Forelimb muscle (tissue), 1 donor: ENCODE measurements at places on chromosomes 12 and 14. TPM values are rescaled to one million over a fixed set of nuclear protein-coding genes. Genes with fewer than 3 reads are reported as not detected.

Gene PTGER2
- polyA plus RNA-seq = 0.72 TPM

Gene INHBE
- 3.8 TPM for polyA plus RNA-seq

Gene RNF212B
- polyA plus RNA-seq = 0.59 TPM

Gene TC2N
- polyA plus RNA-seq = 3.1 TPM

Gene COL2A1
- polyA plus RNA-seq = 16.9 TPM

Gene CFAP73
- polyA plus RNA-seq = 0.13 TPM

Gene PTCSC3
- not detected for polyA plus RNA-seq

Gene PTPRQ
- polyA plus RNA-seq = 0.90 TPM

Gene PIP4K2C
- polyA plus RNA-seq = 10.6 TPM

Gene LRP1-AS
- 0.77 TPM for polyA plus RNA-seq

Gene NUMB
- 29.7 TPM for polyA plus RNA-seq

Gene IFNG-AS1
- polyA plus RNA-seq = 0.15 TPM

Gene TSPAN19
- 0.28 TPM for polyA plus RNA-seq

Gene SUPT16H
- 71.7 TPM for polyA plus RNA-seq

Gene IPO8
- polyA plus RNA-seq = 32.0 TPM

Gene CPNE8
- polyA plus RNA-seq = 6.4 TPM

Gene OR6C2
- polyA plus RNA-seq = not detected

Gene ADCY4
- polyA plus RNA-seq = 15.2 TPM

Gene PPFIBP1
- 28.1 TPM for polyA plus RNA-seq

Gene TAS2R42
- not detected for polyA plus RNA-seq

Gene SYNDIG1L
- 0.05 TPM for polyA plus RNA-seq

Gene CERS5
- 48.7 TPM for polyA plus RNA-seq

Gene USP44
- 1.00 TPM for polyA plus RNA-seq

Gene KRT82
- polyA plus RNA-seq = not detected
